Right kidney (tissue), 9 donors: ENCODE measurements at places on chromosomes 3 and 15.

DNA sequence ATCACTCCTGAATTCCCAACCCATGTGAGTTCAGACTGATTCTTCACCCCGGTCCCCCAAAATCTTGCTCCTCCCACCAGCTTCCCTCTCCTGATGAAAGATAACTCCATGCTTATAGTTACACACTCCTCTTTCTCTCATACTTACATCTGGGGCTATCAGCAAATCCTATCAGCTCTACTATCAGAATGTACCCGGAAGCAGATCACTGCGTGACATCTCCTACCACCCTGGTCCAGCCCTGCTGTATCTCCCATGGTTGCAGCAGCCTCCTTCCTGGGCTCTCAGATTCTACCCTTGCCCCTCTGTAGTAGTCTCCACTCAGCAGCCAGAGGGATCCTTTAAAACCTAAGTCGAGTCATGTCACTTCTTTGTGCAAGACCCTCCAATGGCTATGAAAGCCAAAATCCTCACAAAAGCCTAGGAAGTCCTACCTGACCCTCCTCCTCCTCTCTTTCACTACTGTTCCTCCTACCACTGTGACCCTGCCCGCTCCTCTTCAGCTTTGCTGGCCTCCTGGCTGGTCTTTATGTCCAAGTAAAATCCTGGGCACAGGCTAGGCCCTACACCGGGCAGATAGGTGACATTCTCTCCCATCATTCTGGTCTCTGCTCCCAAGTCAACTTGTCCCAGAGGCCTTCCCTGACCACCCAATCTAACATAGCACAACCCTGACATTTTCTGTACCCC lies 16.2 kb downstream of the XIRP1 start:
- DNase-seq = no peak

DNA sequence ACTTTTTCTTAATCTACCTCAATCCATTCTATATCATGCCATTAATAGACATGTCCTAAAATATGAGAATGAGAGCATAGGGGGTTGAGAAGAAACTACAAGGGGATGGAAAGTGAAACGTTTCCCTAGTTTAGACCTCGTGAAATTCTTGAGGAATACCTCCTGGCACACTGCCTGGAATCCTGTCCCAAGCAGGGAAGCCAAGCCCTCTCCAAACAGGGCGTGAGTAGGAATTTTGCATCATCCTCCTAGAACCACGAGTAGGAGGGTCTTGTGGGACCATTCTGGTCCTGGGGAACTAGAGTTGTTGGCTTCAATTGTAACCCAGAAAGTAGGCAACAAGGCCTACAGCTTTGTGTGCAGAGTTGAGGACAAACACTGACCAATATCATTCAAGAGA lies 19.6 kb upstream of the C3orf80 start:
- DNase-seq = no peak

DNA sequence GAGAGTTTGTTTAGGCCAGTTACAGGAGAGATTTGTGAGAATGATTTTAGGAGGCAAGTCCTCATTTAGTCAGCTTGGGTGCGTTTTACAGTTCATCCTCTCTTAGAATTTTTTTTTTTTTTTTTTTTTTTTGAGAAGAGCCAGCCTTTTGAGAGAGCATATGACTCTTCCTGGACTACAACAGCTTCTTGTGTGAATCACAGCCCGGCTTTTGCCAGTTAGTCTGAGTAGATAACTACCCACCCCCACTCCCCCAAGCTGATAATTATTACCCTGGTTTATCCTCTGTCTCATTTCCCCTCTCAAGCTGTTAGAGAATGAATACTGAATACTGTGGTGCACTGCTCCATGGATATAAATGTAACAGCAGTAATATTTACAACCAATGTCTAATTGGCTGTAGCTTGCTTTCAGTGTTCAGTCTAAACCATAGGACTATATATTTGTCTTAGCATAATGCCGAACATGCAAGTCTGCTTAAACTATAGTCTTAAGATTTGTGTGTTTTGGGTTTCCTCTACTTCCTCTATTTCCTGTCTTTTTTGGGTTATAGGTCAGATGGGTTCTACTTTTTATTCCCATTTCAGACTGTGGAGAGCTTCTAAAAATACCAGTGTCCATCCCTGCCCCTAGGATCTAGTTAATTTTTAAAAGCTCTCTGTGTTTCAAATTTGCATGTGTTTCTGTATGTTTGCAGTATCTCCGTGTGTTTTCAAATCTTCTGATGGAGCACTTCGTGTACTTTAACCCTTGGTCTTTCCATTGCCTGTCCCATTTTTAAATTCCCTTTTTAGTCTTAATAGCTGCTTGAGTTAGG lies 8.0 kb downstream of the CHD2 start:
- no peak for DNase-seq

DNA sequence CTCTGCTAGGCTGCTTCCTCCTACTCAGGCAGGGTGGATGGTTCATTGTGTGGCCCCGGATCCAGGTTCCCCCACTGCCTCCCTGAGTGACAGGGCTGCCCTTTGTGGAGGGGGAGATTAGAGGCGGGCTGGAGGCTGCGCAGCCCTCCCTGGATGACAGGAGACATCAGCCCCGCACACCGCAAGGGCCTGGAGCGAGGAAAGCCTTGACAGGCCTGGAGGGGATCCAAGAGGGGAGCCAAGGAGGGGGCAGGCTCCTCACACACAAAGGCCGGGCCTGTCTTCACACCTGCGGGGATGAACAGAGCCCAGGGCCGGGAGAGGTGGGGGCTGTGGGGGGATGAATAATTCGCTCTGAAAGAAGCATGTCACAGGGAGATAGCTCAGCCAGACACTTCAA lies 72.9 kb downstream of the RPN1 start:
- DNase-seq = no peak

DNA sequence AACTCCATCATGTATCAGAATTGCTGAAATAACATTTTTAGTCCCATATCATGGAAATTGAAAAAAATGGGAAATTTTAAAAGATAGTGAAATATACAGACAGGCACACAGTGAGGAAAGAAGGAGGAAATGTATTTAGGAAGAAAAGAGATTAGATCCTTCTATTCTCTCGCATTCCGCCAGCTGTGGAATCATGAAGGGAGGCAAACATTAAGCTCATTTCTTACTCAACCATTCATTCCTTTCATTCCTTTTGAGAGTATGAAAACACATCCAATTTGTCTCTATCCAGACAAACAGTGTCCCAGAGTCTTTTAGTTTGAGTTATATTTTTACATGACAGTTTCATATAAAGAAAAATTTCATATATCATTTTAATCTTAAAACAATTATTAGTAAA lies 52.5 kb upstream of the KCNMB2 start:
- DNase-seq = no peak

- DNase-seq = no peak
These were observed 39.2 kb upstream of the SPSB4 start for GRCh38 chr3:141011997-141012262.

DNA sequence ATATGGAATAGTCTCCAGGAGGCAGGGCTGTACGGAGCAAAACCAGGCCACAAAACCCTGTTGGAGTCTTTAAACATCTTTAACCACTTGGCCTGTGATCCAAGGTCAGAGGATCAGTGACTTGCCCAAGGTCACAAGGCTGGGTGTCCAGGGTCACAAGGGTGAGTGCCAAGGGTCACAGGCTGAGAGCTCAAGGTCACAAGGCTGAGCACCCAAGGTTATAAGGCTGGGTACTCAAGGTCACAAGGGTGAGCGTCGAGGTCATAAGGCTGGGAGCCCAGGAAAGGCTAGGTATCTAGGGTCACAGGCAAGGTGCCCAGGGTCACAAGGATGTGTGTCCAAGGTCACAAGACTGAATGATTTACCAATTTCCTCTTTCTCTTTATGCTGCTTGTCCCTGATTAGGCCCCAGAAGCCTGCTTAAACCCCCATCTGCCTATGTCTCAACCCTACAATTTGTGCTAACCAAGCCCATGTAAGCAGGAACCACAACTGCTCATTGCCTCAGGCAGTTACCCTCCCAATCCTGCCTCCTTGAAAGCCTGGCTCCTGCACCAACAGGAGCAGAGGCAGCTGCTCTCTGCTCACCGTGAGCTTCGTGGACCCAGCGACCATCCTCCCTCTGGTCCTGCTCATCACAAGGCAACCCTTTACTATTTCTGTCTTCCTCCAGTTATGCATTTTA lies 51.5 kb downstream of the MGLL start:
- DNase-seq = no peak

GRCh38 chr3:38149708-38150107 lies 11.2 kb downstream of the MYD88 start:
- no peak for DNase-seq

DNA sequence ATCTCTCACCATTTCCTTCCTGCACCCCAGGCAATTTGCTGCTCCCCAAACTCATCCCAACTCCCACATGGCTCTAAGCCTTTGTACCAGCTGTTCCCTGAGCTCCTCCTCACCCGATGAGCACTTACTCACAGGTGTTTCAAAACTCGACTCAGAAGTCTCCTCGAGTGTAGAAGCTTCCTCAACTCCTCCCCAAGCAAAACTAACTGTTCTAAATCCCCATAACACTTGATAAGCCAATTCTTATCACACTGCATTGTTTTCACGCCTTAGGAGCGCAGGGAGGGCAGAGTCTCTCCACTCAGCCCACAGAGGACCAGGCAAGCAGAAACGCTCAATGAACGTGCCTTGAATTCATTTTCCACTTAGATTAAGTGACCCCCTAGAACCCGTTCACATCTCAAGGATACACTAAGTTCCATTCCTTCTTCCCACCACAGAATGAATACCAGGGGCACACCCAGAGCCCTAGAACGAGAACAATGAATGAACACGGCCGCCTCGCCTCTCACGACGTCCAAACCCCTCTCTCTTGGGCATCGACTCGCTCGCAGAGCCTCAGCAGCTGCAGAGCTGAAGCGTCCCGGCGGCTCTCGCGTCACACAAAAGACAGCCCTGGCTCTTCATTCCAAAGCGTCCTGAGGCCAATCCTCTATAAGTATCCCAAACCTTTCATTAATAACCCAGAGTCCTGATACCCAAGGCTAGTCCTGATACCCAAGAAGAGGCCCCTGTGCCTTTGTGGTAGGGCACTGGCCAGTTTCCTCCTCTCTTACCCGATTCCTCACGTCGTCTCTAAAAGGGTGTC lies 1.1 kb downstream of the RAF1 start:
- peak; percentile 73 for DNase-seq

DNA sequence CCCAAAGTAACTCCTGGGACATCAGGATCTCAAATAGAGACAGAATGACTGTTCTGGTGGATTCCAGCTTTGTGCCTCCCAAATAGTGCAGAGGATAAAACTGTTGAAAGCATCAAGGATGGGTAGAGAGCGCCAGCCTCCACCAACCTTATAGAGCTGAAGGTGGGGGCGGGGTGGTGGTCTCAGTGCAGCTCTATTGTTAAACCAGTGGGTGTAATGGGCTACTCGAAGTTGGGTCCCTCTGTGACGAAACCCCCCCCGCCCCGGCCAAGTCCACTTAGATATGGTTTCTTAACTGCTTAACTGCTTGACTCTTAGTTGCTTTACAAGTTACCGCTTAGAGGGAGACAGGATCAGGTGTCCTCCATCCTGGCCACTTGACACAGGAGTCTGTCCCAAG lies 22.7 kb downstream of the DHX30 start:
- no peak for DNase-seq

GRCh38 chr3:141875893-141876380 lies 506 bp upstream of the ATP1B3 start:
- peak; percentile 91 for DNase-seq

- DNase-seq = peak; percentile 11
These were observed 163.6 kb downstream of the ITPR1 start for GRCh38 chr3:4656626-4657328.

GRCh38 chr15:74032606-74033561 lies 38.4 kb downstream of the PML start:
- no peak for DNase-seq

- DNase-seq = no peak
These were observed 46.2 kb upstream of the PRTG start for GRCh38 chr15:55789066-55789660.

DNA sequence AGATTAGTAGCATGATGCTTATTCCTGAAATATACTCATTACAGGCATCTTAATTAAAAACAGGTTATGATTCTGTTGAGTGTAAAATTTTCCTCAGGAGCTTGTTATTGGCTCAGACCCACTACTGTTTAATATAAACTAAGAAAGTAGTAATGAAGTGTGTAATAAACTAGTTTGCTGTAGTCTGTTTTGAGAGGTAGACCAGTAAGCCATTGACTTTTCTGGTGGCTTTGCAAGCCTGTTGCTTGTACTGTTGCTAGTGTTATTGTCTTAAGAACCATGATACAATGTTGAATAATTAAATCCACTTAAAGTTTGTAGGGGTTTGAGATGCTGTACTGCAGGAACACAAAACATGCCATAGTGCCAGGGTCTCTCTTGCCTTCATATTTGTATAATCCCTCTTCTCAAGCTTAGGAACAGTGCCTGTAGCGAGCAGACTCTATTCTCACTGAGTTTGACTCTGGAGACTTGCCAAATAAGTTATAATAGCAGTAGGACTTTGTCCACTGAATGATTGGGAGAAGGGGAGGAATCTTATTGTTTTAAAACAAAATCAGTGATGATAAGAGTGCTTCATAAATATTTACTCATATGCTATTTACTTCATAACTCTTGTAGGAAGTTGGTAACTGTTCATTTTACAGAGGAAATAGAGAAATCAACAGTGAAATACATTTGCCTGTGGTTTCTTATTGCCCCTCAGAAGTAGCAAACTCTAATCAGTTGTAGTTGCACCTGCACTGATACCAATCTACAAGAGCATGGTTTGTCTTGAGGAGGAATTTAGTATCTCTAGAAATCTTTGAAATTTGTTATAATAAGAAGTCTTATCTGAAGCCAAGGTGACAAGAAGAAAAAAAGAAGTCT lies 13.4 kb downstream of the TCF12 start:
- no peak for DNase-seq
